Amniotic stem cell (primary cell): ENCODE measurements at places on chromosomes 16 and 17.

DNA sequence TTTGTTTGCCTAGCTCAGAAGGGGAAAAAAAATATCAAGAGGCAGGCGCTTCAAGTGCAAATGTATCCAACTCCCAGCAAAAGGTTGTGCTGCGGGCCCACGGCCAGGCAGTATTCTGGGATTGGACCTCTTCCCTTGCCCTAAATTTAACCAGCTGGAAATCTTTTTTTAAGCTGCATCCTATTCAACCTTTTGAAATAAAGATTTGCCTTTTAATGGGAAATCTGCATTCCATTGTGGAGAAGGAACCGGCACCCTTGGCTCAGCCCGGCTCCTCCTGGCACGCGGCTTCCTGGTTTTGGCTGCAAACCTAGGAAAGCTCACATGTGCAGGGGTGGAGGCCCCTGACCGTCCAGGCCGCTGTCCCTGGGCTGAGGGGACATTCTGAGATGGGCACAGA lies 38.8 kb upstream of the ENPP7 start:
- no peak for DNase-seq

GRCh38 chr16:11350921-11351335 lies 5.7 kb downstream of the RMI2 start:
- DNase-seq, result peak; percentile 19

- DNase-seq, result no peak
Measured at GRCh38 chr16:73058221-73058615, 10.3 kb upstream of the ZFHX3 start.

DNA sequence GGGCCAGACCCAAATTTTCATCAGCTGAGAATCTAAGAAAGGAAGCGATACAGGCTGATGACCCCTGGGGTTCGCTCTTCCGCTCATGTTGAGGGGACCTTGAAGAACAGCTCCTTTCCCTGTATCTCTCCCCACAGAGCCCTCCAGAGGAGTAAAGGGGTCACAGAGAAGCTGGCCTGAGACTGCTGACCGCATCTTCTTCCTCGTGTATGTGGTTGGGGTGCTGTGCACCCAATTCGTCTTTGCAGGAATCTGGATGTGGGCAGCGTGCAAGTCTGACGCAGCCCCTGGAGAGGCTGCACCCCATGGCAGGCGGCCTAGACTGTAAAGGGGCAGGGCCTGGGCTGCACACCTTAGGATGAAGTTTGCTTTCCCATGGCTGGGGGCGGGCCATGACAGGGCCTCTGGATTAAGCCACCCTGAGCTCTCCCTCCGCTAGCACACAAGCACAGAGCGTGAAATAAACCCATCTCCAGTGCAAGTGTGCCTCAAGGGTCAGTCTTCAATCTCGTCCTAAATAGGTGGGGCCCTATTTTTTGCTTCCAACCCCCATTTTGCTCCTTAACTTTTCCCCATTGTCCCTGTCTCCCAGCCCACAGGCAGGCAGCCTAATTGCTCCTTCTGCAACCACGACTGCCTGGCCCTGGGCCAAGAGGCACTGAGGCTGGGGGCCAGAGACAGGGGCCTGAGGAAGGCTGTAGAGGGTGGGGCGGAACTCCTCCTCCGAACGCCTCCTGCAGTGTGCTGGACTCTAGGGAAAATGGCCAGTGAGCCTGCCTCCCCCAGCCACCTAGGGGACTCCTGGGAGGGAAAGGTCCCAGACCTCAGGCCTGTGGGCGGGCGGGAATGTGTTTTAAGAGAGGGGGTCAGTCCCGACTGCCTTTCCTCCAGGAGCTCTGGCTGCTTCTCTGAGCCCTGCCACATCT lies 3.6 kb downstream of the ZACN start:
- no peak for DNase-seq

- no peak for DNase-seq
Measured at GRCh38 chr17:6940186-6940649, 55.6 kb upstream of the ALOX12 start.

GRCh38 chr17:60421273-60422161 lies 772 bp upstream of the CHCT1 start:
- peak; percentile 25 for DNase-seq

DNA sequence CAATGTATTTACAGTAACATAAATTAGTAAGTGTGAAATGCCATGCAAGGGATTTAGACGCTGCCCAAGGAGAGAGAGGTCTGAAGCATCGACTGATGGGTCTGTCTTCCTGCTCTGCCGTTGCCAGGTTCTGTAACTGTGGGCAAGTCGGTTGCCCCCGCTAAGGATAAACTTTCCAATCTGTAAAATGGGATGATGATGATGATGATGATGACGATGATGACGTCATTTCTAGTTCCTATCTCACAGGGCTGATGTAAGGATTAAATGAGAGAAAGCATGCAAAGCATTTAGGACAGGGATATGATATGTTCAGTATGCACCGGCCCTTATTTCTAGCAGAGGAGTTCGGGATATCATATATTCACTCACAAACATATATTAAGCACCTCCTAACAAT lies 54.8 kb downstream of the C17orf67 start:
- DNase-seq, result no peak

DNA sequence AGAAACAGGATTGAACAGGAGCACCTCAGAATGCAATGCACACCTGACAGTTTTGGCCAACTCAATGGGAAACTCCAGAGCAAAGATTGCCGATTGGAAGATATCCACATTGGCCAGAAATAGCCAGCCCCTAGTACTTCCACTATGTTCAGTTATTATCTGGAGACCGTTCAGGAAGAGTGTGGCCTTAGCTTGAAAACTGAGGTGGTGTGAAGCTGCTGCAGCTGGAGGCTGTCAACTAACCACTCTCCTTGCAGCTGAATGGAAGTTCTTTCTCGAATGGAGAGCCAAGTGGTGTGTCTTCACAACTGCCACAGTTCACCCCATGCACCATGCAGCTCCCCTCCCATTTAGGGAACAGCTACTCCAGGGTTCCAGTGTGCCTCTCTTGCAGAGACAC lies 61.9 kb upstream of the DHX40 start:
- DNase-seq, result no peak

DNA sequence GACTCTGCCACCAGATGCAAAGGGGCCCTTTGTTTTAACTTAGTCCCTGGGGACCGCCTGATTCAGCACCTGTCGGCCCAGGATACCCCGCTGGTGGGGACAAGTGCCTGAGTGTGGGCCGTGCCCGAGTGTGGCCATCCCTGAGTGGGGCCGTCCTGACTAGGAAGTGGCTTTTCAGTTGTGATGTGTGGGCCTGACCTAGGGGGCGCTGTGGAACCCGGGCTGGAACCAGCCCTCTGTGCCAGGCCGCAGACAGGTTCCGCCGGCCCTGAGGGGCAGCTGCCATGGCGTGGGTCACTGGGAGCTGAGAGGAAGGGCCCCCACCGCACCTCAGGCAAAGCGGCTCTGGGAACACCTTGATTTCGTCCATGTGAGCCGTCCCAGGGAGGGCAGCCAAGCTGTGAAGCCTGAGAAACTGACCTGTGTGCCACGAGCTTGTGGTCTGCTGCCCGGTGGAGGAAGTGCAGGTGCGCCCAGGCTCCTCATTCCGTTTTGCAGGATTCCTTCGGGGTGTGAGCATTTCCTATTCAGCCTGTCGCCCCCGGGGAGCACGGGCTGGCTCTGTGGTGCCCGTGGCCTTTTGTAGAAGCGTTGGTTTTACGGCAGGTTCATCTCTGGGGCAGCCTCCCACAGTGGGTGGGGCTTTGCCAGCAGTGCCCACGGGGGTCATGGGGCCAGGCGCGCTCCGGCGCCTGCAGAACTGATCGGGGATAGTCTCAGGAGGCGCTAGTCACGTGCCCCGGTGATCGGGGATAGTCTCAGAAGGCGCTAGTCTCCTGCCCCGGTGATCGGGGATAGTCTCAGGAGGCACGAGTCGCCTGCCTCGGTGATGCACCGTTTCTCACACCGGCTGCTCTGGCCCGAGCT lies 5.3 kb downstream of the RPL13 start:
- DNase-seq, result no peak

- DNase-seq, result no peak
Measured at GRCh38 chr16:28609631-28610594, at the start of gene SULT1A1. Gene SULT1A1 (minus strand): TSS chr16:28610044. CDS start chr16:28608855, 1,189 bp downstream.

GRCh38 chr16:3020604-3021448 lies 658 bp downstream of the TNFRSF12A start:
- peak; percentile 47 for DNase-seq

- peak; percentile 85 for DNase-seq
Measured at GRCh38 chr16:75244844-75245758, 6.3 kb downstream of the BCAR1 start.

- DNase-seq, result no peak
Measured at GRCh38 chr16:87053016-87053982, 263.9 kb downstream of the C16orf95 start.

GRCh38 chr16:2253293-2253692 lies 1.9 kb upstream of the ECI1 start:
- DNase-seq, result no peak

- DNase-seq, result no peak
Measured at GRCh38 chr17:74746922-74747321, 1.5 kb upstream of the NHERF1 start.

DNA sequence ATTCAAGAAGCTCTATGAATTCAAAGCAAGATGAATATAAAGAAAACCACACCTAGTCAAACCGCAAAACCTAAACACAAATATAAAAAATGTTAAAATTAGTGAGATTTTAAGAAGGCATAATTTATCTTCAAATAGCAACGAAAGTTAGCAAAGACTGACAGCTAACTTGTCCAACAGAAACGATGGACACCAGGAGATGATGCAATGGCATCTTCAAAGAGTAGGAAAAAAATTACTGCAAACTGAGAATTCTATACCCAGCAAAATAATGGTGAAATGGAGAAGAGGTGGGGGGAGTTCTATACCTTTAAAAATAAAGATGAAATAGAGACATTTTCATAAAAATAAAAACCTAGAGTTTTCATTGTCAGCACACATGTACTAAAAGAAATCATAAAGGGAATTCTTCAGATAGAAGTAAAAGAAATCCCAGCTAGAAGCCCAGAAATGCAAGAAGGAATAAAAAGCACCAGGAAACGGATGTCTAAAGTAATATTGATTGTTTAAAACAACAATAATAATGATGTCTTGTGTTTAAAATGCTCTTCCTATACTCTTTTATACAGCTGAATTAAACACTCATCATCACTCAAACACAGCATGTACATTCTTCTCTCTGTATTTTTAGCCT lies 24.6 kb upstream of the TANC2 start:
- DNase-seq, result no peak

GRCh38 chr17:62703261-62703775 lies 75.8 kb downstream of the MRC2 start:
- no peak for DNase-seq

DNA sequence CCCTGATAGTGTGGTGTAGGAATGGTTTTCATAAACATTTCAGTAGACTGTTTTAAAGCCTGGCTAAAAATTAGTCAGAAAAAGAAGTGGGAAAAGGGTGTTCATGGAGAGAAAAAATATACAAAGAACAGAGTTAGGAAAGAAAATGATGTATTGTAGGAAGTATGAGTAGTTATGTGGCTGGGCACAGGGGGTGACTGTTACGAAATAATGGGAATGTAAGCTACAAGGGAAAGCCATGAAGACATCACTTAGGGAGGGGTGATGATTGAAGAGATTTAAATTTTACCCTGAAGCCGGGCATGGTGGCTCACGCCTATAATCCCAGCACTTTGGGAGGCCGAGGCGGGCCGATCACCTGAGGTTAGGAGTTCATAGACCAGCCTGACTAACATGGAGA lies 55.3 kb downstream of the NUP88 start:
- DNase-seq, result no peak

- no peak for DNase-seq
Measured at GRCh38 chr16:57681950-57682728, 12.5 kb upstream of the DRC7 start.

GRCh38 chr17:39673335-39674081 lies 5.3 kb downstream of the PNMT start:
- DNase-seq, result no peak

- DNase-seq, result no peak
Measured at GRCh38 chr17:63946440-63947363, 14.6 kb upstream of the CD79B start.

GRCh38 chr17:75646638-75646992 lies 13.4 kb downstream of the SMIM5 start:
- DNase-seq, result no peak

- peak; percentile 84 for DNase-seq
Measured at GRCh38 chr17:43356999-43357398, 41.8 kb upstream of the ARL4D start.

DNA sequence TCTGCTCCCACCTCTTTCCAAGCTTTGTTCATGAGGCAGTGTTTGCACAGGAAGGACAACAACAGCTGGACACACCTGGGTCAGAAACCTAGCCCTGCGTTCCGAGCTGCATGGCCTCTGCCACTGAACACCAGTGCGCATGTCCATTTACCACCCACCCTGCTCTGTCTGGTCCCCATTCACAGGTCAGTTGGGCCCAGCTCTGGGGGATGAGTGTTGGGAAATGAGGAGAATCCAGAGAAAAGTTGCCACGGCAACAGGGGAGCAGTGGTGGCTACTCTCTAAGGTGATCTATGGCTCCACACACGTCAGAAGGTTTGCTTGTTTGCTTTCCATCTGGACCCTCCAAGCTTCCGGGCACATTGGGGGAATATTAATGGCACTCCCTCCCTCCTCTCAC lies 70.4 kb upstream of the ASIC2 start:
- no peak for DNase-seq

DNA sequence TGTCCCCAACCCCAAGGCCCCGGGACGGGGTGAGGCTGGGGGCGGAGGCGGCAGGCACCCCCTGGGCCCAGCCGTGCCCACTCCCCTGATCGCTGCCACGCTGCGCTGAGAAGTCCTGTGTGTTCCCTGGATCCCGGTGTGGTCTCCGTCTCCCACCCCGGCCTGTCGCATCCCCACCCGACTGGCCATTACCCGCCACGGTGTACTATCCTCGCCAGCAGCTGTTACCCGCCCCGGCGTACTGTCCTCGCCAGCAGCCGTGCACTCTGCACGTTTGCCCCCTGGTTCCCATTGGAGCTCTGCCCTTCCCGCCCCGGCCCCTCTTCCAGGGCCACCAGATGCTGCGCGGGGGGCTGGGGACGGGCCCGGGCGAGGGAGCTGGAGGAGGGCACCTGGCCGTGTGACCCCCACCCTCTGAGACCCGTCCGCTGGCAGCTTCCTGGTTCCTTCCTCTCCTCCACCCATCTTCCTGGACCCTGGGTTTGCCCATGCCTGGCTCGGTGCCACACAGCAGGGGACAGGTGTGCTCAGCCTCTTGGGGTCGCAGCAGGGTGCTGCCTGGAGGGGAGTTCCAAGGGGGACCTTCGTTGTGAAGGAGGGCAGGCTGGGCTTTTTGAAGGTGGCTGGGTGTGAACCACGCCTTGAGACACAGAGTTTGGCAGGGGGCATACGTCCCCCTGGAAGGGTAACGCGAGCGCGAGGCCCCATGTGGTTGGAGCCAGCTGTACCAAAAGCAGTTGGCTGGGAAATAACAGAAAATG lies 19.7 kb downstream of the BAHCC1 start:
- DNase-seq, result no peak

DNA sequence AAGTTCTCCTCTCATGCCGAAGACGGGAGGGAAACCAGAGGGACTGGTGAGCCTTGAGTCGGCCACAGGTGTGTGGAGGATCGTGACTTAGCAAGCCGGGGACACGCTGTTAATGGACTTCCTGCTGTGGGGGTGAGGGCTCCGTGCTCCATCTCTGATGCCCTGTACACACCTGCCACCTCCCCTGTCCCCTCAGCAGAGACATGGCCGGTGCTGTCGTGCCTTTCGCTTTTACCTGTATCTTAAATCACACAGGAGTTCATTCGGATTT lies 75.9 kb upstream of the ZNF750 start:
- no peak for DNase-seq
